PC-3 (cell line): ENCODE measurements at places on chromosomes 16 and 17. TPM values are rescaled to one million over a fixed set of nuclear protein-coding genes. Genes with fewer than 3 reads are reported as not detected.

FOXC2 gene
- total RNA-seq = not detected in 2 replicates

VEZF1 gene
- total RNA-seq = 70.1 and 78.1 TPM in 2 replicates

SCNN1G gene
- total RNA-seq = 4.5 and 6.3 TPM in 2 replicates

CRISPLD2 gene
- total RNA-seq = 2.8 and 3.2 TPM in 2 replicates

CSH2 gene
- total RNA-seq = not detected in 2 replicates

CCDC43 gene
- total RNA-seq = 50.4 and 51.0 TPM in 2 replicates

VPS25 gene
- total RNA-seq = 56.7 and 62.0 TPM in 2 replicates

CNTNAP4 gene
- total RNA-seq = 0.17 TPM in 1 of 2 replicates, not detected in the other

ABCC11 gene
- total RNA-seq = 0.26 TPM in 1 of 2 replicates, not detected in the other

KRTAP4-5 gene
- total RNA-seq = not detected in 2 replicates

TP53TG3F gene
- not detected in 2 replicates for total RNA-seq

KRT28 gene
- not detected in 2 replicates for total RNA-seq

MLKL gene
- total RNA-seq = 29.6 and 30.9 TPM in 2 replicates

C17orf78 gene
- not detected in 2 replicates for total RNA-seq
